ENCODE measurements at places on chromosomes 4 and X.

GRCh38 chrX:63918611-63919010, 133.6 kb upstream of the ARHGEF9 start:
- DNase-seq, result no peak

- DNase-seq, result peak; percentile 6
These were observed 315.9 kb downstream of the MAPK10 start for GRCh38 chr4:86043755-86044592.

DNA sequence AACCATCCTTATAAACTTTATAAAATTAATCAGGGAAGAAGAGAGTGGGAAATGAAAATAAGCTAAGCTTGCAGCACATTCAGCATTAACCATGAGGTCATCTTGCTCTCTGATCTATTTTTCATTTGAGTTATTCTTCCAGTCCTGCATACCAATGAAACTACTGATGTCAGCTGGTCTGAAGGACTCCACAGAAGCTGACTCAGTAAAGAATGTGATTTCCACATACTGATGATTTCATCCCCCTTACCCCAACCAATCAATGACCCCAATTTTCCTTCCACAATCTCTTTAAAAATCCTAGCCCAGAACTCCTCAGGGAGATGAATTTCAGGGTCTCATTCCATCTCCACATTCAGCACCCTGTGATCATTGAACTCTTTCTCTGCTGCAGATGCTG, 18.8 kb upstream of the DSPP start:
- DNase-seq, result peak; percentile 29

DNA sequence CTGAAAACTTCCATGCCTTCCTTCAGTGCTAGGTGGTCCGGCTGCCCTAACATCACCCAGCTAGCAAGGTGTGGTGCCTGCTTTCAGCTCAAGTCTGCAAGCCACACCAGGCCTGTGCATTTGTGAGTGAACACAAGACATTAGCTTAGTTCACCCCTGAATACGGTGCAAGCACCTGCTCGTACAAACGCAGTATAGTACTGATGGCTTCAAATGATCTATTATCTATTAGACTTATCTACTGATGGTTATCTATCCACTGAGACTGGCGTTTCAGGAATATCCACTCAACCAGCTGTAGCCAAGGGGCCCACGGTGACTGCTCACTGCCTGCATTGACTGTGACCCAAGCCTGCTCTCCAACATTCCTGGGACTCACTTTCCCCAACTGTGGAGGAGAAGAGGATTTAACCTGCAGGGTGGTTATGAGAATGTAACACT, 155.9 kb downstream of the SHOX start:
- DNase-seq, result no peak

GRCh38 chr4:40887764-40888131, 138.0 kb downstream of the NSUN7 start:
- DNase-seq, result no peak

DNA sequence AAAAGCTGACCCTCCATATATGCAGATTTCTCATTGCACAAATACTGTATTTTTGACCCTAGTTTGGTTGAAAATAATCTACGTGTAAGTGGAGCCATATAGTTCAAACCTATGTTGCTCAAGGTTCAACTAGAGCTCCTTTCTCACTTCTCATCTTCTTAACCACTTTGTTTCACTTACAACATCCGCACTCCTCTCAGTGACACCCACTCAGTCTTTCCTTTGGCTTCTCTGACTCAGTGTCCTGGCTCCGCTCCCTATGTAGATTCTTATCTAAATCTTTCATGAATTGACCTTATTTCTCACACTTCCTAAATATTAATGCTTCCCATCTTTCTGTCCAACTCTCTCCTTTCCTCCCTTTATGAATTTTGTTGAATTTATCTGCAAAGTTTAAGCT, 32.9 kb upstream of the DKK2 start:
- DNase-seq, result no peak

DNA sequence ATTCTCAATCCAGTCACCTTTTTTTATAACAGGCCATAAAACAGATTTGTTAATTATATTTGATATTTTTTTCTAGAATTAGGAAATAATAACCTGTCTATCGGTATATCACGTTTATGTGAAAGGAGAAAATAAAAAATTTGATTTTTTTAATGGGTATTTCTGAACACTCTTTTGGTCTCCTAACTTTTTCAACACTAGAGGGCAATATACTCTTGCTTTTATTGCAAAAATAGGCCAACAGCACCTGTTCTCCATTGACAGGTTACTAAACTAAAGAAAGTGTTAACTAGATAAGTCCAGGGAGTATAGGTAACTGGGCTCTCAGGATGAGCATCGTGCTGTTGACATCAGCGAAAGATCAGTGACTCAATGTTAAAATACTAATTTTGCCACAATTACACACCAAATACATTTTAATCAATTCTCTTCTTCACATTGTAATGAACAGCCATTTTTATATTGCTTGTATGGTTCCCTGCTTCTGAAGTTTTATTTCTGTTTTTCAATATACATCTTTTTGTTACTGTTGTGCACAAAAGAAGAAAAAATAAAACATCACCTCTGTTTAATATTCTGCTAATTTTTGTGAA, 22.8 kb downstream of the NDST4 start:
- peak; percentile 5 for DNase-seq

- peak; percentile 32 for DNase-seq
These were observed 30.6 kb upstream of the PLAC1 start for GRCh38 chrX:134688839-134689238.

DNA sequence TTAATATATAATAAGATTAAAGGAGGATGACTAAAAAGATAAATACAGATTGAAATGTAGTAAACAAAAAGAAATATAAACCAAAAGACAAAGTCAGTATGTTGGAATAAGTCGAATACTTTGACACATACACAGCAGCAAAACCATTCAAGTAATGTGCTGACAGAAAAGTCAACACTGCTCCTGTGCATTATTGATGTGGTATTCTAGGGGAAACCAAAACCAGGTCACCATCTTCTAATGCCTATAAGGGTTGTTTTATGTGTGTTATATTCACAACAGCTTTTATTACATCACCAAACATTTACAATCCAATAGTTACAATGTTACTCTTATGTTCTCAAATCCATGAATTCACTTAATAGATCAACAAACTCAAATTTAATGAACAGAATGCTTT, 111.8 kb upstream of the DKK2 start:
- DNase-seq, result no peak

GRCh38 chrX:152810403-152810802, 20.2 kb downstream of the CETN2 start:
- DNase-seq, result peak; percentile 4

GRCh38 chr4:8332038-8332857, 62.7 kb downstream of the HTRA3 start:
- no peak for DNase-seq

DNA sequence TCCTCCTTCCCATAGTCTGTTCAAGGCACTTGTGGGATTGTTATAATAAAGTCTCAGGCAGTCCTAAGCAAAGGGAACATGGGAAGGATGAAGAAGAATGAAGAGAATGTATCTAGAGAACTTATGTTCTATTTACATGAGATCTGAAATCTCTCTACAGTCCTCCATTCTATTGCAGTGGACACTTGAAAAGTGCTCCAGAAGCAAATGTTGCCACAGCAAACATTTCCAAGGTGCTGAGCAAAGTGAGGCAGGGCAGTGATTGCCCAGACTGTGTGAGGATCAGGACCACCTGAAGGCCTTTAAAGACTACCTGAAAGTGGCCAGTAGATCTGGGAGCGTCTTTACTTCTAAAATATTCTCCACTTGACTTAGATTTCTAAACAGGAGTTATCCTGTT, 203.5 kb downstream of the RBM46 start:
- DNase-seq, result no peak

DNA sequence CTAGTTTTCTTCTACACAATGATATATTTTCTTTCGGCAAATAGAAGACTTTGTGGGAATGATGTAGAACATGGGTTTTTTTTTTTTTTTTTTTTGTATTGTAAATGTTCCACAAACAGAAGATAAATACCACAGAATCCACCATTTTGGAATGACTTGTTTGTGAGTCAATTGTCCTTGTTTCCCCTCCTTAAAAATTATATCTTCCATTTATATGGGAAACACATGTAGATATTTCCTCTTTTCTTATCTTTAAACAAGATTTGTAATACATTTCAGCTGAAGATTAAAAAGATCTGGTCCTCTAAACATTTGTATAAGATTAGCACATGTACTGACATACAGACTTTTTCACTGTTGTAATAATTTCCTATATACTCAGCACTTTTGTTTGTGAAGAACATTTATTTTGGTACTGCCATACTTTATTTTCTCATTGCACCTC, 304.6 kb downstream of the SPRY1 start:
- no peak for DNase-seq

DNA sequence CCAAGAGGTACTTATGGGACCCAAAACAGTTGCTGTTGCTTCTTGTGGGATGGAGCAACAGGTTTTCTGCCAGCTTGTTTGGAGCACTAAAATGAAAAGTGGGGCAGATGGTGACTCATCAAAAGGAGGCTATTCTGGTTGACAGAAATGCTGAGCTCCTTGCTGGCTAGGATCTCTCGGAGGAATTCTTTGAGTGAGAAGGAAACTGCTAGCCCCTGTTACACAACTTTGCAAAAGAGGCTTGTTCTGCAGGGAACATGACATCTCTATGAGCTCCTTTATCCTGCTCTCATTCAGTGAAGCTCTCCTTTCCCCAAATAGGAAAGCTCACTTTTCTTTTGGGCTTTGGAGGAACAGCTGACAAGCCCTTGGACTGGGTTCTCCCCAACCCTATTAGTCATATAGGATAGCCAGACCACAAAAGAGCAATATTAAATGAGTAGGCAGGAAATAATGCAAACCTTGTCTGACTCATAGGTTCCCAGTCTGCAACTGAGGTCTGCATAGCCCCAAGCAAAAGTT, 108.3 kb downstream of the CDS1 start:
- DNase-seq, result peak; percentile 31

GRCh38 chr4:21790438-21791029, 158.0 kb downstream of the KCNIP4 start:
- DNase-seq, result no peak

GRCh38 chr4:89486673-89487072, 179.1 kb upstream of the GPRIN3 start:
- DNase-seq, result no peak

DNA sequence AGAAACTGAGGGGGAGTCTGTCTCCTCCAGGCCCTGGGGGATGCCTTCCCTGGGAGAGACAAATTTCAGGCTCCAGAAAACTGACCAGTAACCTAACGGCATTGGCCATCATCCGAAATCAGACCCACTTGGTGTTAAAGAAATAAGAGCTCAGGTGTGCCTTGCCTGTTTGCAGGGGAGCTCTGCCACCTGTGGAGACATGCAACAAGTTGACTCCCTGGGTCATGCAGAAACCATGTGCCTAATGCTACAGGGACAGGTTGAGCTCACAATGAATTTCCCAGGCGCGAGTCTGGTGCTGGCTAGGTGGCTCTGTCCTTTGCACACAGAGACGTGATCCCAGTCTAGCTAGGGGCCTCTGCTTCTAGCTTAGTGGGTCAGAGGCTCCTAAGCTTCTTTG, 95.8 kb upstream of the KIT start:
- no peak for DNase-seq

GRCh38 chr4:109444182-109444844, 10.7 kb downstream of the SEC24B start:
- no peak for DNase-seq

DNA sequence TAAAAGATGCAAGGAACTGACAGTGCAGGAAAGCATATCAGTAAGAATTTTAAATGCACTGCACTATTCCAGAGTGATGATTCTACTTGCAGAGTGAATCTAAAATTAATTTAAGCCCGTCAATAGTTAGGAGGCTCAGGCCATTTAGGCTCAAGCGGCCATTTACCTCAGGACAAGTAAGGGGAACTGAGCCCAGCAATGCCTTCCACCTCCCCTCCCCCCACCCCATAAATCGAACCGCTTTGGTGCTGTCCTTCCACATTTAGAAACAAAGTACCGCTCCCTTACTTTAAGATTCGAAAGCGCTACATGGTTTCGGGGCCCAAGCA, 665 bp downstream of the RBM41 start:
- DNase-seq, result no peak

DNA sequence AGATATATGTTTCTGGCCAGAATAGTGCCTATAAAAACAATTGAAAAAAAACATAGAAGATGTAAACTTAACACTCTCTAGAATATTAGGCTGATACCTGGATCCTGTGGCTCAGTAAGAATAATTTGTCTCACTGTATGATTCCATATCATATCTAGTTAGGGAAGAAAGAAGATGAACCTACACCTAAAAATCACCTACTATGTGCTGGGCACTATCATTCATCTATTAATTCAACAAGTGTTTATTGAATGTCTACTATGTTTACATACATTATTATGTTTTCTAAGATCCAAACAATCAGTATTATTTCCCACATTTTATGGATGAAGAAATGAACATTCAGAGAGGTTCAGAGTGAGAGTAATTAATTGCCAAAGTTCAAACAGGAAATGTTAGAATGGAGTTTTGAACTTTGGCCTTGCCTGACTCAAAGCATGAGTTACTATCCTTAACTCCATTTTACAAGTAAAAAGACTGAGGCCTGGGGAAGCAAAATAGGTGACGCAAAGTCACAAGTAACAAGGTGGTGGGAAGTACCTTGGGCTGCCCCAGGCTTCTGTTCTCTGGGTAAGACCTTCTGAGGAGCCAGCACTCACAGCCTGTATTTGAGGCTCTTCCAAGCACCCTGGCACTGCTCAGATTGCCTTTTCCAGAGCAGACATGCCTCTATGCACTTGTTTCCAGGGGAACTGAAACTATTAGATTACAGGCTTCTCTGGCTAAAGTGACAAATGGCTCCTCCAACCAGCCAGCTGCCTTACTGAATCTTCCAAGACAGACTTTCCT, 111.1 kb upstream of the ACSL4 start:
- no peak for DNase-seq

GRCh38 chr4:73451404-73451803, 15.4 kb downstream of the AFP start:
- no peak for DNase-seq

- no peak for DNase-seq
These were observed 787 bp upstream of the SRPX2 start for GRCh38 chrX:100643212-100643611.

GRCh38 chrX:39670281-39670680, 427.5 kb downstream of the BCOR start:
- DNase-seq, result no peak

- DNase-seq, result no peak
These were observed 19.5 kb upstream of the ZNF41 start for GRCh38 chrX:47502316-47503125.

DNA sequence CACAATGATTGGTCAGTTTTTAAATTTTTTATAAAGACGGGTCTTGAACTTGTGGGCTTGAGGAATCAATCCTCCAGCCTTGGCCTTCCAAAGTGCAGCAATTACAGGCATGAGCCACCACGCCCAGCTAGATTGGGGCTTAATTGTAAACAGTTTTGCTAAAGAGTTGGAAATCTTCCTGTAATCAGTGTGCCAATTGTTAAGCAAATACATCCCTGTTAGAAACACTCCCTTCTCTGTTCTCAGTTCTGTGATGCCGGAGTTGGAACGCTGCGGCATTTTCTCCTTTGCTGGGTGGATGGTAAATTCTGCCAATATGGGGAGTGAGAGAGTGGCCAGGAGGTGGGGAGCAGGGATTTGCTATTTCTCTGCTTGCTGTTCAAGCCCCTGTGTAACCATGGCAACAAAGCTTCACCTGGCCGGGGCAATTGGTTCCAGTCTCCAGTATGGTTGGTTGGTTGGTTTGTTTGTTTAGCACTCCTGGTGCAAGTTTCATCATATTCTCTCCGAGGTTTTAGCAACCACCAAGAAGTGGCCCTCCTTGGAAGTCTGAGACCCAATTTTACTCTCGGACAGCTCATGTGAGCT, 3.0 kb upstream of the SPATA4 start:
- no peak for DNase-seq

GRCh38 chrX:57587607-57588006, 4.2 kb upstream of the ZXDB start:
- no peak for DNase-seq

- no peak for DNase-seq
These were observed 121.2 kb upstream of the PDLIM3 start for GRCh38 chr4:185656467-185656931.
